ENCODE measurements at places on chromosomes 13 and 19.
A peak's percentile ranks its signal among the peaks of the same experiment; 100 is the strongest.

GRCh38 chr13:21739771-21740170 lies 68.9 kb downstream of the FGF9 start:
- no peak for DNase-seq

DNA sequence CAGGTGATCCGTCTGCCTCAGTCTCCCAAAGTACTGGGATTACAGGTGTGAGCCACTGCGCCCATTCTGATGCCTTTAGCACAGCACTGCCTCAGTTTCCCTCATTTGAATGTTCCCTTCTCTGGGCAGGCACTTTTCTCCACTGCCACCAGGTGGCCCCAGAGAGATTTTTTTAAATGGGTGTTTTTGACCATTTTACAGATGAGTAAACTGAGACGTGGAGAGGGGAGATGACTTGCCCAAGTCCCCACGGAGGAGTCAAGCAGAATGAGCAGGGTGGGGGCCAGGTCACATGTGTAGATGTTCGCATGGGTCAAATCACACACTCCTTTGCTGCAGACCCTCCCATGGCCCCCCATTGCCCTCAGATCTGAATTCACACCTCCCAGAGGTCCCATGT lies 3.2 kb upstream of the PDE4C start:
- DNase-seq = no peak

GRCh38 chr19:7894612-7895309 lies 6.5 kb downstream of the LRRC8E start:
- no peak for DNase-seq

GRCh38 chr13:72808917-72809500 lies 27.1 kb downstream of the PIBF1 start:
- DNase-seq = no peak

DNA sequence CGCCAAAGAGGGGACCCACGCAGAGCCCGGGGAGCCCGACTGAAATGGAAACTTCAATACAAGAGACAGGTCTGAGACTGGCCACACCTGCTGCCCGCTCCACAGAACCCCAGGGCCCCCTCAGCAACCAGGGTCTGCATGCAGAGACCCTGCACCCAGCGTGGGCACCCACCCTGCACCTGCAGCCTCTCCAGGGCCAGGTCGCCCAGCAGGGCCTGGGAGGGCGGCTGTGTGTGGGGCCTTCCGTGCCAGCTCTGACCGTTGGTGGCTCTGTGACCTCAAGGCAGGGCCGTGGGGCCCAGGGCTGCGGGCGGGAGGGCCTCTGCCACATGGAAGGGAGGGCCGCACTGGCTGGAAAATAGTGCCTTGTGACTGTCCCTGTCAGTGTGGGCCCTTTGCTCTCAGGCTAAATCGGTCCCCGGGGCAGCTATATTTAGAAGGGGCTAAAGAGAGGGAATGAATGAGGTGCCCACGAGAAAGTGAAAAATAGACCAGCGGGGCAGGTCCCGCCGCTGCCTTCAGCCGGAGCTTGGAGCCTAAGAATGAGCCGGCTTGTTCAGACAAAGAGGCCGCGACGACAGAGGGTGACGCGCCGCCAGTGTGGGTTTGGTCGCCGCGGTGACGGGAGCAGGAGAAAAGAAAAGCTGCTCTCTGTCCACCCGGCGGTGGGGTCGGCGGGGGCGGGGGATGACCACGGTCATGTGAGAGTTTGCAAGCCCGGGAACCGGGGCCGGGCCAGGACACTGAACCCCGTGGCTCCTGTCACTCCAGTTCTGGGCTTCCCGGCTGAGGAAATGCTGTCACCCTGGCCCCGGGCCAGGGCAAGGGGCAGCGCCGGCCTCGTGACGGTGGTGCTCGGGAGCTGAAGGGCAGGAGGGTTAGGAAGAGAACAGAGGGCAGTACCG lies 70.5 kb downstream of the GADD45B start:
- DNase-seq = no peak

GRCh38 chr13:36673838-36674326 lies at the start of gene SERTM1:
Gene SERTM1, plus strand, starts transcription at chr13:36674020. Its CDS starts 21,059 bp downstream, at chr13:36695079.
- DNase-seq = no peak

DNA sequence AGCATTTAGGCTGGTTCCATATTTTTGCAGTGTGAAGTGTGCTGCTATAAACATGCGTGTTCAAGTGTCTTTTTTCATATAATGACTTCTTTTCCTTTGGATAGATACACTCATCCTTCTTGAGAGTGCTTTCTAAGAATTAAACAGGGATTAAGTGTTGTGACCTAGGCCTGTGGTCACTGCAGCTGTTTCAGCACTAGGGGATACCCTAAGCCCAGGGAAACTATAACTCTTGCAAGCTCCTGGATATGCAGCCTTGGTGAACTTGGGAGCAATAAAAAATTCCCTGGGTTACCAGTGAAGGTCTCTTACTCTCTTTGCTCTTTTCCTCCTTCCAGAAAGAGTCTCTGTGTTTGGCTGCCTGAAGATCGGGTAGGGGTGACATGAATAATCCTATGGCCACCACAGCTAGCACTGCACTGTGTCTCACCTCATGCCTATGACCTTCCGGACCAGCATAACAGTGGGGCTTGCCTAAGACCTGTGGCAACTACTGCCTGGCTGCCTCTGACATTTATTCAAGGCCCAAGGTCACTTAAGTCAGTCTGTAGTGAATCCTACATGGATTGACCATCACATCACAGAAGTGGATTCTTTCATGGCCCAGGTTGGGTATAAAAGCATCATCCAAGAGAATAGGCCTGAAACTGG lies 799.7 kb downstream of the DACH1 start:
- no peak for DNase-seq

DNA sequence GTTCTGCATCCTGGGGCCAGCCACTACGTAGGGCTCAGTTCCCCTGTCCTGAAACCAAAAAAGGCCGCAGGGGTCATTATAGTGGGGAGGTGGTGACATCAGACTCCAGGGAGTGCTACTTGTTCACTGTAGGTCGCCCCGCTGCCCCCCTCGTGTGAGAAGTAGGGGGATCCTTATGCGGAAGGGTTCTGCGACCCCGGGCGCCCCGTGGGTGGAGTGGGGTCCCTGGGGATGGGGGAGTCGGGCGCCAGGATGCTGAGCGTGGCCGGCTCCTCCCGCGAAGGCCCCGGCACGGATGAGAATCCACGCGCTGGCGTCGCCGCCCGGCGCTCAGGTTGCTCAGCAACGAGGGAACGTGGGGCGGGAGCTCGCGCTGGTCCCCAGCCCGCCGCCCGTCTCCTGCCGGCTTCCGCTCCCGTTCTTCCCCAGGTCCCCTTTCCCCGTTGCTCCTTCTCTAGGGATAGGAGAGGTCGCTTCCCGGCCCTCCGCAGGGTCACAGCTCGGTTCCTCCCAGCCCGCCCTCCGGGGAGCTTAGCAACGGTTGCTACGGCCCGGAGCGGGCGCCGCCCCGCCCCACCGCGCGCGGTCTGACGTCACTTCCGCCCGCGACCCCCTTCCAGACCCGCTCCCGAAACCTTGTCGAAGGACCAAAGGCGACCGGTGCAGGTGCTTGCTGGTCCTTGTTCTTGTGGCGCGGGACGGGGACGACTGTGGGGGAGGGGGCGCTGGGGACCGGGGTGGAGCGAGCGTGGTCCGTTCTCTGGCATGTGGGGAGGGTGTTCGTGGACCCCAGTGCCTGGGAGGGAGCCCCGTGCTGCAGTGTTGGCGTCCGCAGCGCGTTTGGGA lies at the start of gene NAT14:
NAT14 (plus strand) TSS at position 596 of the 846 bp plus-strand sequence. CDS start 521 bp downstream, outside the sequence.
- no peak for DNase-seq

- no peak for DNase-seq
Observed at GRCh38 chr19:28980236-28980868, 232.6 kb downstream of the UQCRFS1 start.

- DNase-seq = peak; percentile 92
Observed at GRCh38 chr19:52570000-52570861, at the start of gene ZNF701. Gene ZNF701, plus strand, starts transcription at chr19:52570287. Its CDS starts 3,861 bp downstream, at chr19:52574148.

- DNase-seq = no peak
Observed at GRCh38 chr13:97911311-97912138, 42.0 kb upstream of the IPO5 start.

DNA sequence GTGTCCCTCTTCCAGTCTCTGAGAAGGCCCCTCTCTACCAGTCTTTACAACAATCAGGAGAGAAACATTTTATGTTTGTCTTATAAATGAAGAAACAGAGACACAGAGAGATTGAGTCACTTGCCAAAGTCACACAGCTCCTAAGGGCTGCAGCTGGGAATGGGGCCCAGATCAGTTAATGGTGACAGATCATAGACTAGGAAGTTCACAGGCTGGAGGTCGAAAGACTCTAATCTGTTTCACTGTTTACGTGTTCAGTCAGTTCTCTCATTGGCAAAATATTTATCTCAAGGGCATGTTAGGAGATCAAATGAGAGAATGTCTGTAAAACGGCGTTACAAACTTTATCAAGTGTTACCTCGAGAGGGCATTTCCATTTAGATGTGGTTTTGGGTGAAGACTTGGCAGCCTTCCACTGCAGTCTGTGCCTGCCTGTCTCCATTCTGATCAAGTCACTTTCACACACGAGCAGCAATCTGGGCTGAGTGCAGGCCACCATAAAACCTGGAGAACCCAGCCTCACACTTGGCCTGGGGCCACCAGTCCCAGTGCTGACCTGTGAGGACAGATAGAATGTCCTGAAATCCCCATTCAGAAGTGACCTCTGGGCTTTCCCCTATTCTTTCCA lies 65.1 kb downstream of the SIAH3 start:
- no peak for DNase-seq

GRCh38 chr19:3351702-3352447 lies 14.5 kb upstream of the NFIC start:
- DNase-seq = no peak

DNA sequence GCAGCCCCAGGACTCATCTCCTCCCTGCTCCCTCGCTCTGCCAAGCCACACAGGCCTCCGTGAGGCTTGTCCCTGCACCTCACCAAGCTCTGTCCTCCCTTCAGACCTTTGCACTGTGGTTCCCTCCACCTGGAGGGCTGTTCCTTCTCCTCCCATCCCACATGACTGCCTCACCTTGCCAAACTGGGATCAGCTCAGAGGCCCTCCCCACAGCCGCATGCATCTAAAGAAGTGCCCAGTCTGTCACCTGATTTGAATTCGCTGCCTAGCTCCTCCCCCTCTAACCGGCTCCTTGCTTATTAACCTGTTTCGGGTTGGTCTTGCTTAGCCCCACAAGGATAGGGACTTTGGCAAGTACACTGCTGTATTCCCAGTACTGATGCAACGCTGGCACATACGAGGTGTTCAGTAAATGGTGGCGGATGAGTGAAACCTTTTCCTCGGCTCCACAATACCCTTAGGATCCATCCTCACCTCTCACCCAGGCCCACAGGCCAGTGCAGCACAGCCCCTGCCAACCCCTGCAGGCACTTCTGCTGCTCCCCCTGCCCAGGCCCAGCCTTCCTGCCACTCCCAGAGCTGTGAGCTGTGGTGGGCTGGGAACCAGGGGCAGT lies 4.4 kb downstream of the AKT2 start:
- no peak for DNase-seq

GRCh38 chr19:18108897-18109296 lies 11.3 kb downstream of the MAST3 start:
- no peak for DNase-seq

GRCh38 chr13:65855242-65855805 lies 1374.8 kb downstream of the PCDH9 start:
- DNase-seq = no peak

DNA sequence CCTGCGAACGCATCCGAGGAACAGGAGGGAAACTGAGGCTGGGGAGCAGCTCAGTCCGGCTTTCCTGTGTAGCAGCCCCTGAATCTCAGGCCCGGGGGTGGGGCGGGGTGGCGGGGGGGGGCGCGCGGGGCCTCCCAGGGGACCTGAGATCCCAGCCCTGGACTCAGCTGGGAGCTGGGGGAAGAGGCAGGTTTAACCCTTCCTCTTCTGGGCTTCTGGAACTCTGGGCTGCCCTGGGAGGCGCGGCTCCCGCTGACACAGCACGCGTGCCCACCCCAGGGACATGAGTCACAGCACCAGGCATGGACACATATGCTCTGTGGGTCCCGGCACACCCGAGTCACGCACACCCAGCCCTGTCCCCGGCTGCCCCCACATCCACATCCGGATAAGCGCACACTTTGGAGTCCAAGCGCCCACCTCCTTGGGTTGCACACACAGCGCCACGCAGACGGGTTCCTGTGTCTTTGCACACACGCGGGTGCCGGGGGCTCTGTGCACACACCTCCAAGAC lies 3.5 kb upstream of the CIRBP start:
- DNase-seq = no peak

DNA sequence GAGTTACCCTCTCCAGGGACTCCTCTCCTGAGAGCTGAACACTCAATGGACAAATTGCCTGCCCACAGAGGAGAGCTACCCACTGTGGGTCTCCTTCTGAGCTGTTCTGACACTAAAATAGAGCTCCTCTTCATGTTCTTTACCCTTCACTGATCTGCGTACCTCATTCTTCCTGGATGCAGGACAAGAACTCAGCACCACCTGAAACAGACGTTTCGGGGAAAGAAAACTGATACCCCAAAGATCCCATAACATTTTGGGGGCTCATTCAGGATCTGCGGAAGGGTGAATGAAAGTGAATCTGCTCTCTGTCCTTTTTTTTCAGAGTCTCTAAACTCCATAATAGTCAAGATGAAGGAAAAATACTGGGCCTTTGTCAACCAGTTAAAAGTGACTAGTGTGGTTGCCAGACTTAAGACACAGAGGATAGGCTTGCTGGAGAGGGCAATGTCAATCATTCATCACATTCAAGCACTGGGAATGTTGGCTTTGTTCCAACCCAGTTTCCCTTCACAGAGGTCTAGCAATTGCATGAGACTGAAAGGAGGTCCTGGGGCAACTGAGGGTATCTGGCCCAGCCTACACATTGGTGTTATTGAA lies 136.7 kb upstream of the SLITRK6 start:
- DNase-seq = no peak
